GM12892 (cell line): ENCODE measurements at places on chromosomes 6 and 20.

DNA sequence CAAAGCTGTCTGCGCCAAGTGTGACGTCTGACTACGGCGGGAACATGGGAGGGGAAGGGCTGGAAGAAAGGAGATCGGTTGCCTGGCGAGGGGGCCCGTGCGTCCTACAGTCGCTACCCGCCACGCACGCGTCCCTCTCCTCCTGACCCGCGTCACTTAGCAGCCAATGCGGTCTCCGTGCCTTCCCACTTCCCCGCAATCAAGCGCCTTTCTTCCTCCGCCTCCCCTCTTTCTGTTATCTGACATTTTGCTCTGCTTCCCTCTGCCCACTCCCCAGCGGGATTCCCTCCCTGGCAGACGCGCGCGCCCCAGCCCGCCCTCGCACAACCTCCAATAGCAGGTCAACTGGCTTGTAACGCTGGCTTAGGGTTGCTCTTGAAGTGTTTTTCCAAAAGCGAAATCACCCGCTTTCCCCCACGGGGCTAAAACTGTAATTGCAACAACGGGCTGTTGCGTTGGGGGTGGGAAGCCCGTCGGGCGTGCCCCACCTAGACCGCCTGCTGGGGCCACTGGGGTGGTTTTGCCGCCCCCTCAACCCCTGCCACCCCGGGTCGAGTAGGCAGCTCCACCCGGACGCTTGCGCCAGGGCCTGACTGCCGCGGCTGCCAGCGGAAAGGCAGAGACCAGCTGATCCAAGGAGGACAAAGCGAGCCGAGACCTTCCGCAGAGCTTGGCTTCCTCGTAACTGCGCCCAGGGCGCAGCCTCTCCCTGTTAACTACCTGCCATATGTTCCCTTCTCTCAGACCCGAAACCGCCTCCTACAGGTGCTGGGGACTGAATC, 6.2 kb upstream of the SOX4 start:
- DNase-seq, result peak; percentile 39

DNA sequence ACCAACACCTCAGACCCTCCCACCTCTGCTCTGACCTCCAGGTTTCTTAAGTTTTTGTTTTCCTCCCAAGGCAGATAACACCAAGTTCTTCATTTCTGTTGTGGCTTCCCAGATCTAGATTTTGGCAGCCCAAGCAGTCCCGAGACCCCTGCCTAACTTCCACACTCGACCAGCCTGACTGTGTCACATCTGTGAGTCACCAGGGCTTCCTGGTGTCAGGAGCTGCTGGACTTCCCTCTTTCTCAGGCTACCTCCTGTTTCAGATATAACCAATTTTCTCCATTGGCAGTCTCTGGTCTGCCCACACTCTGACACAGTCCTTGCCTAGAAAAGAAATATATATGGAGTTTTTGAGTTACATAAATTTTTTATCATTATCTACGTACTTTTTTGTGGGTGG, 46.1 kb upstream of the CCN6 start:
- DNase-seq, result no peak

DNA sequence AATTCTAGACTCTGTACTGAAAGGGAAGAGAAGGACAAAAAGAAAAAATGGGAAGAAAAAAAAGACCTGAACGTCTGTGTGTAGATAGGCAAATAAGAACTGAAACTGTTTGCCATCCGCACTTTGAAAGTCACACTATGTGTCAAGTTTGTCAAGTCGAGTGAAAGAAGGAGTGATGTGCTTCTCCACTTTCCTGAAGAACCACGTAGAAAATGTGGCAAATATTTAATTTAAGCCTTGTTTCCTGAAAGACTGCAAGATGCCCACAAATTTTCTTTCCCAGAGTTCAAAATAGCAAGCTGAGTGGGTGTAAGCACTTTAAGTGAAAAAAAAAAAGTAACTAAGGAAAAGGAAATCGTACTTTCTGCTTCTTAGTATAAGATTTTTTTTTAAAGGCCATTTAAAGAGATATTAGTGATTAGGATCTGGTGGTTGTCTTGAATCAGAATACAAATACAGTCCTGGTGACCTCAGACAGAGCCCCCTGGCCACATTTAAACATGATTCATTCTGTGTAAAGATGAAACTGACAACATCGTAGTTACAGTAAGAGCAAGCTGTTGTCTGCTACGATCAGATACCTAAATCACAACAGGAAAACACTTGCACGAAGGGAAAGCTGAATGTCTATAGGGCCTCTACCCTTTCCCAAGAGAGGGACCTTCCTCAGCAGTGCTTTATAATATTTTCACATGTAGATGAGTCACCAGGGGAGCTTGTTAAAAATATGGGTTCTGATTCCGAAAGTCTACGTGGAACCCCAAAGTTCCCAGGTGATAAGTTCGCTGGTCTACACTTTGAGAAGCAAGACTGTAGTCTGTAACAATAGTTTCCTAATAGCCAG, 102.3 kb downstream of the HIVEP2 start:
- DNase-seq, result no peak

DNA sequence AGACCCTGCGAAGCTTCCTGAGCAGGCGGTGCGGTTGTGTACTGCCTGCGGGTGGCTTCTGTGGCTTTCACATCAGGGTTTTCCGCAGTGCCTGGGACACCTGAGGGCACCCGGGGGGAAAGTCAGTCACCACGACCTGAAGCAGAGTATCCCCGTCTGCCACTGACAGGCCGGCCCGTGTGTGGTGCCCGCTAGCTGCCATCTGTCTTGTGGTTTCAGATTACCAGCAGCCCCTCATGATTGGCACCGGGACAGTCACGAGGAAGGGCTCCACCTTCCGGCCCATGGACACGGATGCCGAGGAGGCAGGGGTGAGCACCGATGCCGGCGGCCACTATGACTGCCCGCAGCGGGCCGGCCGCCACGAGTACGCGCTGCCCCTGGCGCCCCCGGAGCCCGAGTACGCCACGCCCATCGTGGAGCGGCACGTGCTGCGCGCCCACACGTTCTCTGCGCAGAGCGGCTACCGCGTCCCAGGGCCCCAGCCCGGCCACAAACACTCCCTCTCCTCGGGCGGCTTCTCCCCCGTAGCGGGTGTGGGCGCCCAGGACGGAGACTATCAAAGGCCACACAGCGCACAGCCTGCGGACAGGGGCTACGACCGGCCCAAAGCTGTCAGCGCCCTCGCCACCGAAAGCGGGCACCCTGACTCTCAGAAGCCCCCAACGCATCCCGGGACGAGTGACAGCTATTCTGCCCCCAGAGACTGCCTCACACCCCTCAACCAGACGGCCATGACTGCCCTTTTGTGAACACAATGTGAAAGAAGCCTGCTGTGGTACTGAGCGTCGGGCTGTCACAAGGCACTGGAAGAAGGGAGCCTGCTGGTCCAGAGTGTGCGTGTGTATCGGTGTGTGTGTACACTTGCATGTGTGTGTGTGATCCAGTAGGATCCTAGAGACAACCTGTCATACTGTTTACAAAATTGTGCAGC, 54.4 kb downstream of the GOPC start:
- DNase-seq, result peak; percentile 16

DNA sequence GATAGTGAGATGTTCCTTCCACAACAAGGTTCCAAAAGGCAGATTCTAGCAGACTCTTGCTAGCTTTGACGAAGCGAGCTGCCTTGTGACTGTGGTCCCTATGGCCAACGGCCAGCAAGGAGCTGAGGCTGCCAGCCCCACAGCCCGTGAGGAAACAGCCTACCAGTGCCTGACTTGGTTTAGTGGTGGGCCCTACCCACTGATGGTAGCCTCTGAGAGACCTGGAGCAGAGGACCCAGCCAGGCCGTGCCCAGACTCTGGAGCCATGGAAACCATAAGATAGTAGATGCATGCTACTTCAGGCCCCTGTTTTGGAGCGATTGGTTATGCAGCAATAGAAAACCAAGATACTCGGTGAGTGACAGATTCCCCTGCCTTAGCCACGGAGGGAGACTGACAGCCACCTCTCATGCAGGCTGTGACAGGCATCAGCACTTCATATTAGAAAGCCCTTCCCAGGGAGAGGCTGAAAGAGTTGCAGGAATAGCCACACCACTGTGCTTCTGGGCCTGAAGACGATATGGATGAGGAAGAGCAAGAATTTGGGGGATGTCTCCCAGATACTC, 19.2 kb downstream of the PSMG4 start:
- no peak for DNase-seq

DNA sequence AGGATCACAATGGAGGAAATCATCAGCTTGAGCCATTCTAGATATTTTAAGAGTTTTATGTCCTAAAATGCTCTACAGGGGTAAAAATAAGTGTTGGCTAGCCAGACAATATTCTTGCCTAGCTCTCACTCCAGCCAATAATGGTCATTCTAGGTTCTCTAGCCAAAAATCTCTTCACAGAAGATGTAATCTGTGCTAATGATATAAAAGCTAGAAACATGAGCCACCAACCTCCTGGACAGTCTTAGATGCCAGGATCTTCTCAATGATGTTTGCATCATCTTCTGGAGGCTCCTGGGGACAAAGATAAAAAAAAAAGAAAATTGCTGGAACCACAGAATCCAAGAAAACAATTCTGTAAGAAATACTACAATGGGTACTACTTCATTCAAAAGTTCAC, 119.1 kb downstream of the CHD6 start:
- no peak for DNase-seq

DNA sequence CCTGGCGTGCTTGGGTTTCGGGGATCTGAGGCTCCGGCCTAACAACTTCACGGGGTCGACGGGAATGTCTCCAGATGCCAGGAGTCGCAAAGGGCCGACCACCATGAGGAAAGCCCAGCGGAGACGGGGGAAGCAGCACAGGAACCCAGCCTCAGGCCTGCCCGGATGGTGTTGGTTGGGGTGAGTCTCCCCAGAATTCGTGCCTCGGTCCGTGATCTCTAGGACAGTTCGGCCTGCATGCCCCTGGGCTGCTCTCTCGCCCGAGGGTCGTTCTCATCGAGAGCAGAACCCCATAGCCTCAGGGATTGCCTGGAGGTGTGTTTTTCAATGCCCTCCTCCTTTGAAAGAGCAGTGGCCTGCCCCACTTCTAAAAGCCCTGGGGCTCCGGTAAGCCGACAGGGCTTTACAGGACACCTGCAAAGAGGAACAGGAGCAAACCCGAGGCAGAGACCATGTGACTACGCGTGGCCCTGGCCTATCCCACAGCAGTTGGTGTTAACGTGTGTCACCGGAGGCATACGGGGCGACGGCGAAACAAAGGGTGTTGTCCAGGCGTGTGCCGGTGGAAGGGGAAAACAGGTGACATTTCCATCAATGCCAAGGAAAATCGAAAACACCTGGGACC, 973.1 kb upstream of the DEFB115 start:
- DNase-seq, result no peak

- DNase-seq, result no peak
Measured at GRCh38 chr6:83808926-83809325, 44.2 kb upstream of the RIPPLY2 start.

DNA sequence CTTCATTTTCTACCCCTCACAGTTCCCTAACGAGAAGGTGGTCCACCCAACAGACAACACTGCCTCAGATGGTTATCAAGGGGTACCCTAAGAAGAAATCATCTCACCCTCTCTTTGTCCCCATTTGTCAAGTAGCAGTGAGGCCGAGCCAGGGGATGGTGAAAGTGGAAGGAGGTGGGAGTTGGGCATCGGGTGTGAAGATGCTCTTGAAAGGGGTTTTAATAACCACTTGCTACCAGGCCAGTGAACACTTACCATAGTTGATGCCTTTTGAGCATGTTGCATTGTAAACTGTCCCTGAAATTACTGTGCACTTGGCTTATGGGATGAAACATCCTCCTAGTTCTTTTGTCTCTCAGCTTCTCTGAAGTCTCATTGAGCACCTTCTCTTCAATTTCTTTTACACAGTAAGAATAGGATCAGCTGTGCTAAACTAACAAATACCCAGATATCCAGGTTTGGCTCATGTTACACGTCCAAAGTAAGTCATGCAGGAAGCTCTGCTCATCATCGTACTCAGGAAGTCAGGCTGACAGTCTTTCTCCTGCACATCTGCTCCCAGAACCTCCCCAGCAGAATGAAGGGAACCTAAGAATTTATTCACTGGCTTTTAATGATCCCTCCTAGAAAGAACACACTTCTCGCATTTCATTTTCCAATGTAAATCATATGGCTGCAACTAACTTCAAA, 13.3 kb downstream of the HLA-DPB1 start:
- no peak for DNase-seq

DNA sequence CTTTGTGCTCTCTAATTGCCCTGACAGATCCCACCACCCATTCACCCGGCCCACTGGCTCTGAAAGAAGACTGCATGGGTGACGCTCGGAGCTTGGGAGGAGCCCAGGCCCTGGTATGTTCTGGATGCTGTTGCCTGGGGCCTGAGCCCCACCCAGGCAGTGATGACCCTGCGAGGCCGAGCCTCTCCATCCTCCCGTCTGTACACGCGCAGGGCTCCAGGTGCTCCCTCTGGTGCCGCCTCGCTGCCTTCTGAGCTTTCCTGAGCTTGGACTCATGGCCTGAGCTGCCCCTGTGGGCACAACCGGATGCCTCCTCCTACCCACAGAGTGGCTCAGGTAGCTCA, 61.2 kb downstream of the STK35 start:
- no peak for DNase-seq

- no peak for DNase-seq
Measured at GRCh38 chr20:17029698-17030097, 197.1 kb upstream of the PCSK2 start.

- DNase-seq, result no peak
Measured at GRCh38 chr20:10059006-10059405, 24.2 kb downstream of the ANKEF1 start.

DNA sequence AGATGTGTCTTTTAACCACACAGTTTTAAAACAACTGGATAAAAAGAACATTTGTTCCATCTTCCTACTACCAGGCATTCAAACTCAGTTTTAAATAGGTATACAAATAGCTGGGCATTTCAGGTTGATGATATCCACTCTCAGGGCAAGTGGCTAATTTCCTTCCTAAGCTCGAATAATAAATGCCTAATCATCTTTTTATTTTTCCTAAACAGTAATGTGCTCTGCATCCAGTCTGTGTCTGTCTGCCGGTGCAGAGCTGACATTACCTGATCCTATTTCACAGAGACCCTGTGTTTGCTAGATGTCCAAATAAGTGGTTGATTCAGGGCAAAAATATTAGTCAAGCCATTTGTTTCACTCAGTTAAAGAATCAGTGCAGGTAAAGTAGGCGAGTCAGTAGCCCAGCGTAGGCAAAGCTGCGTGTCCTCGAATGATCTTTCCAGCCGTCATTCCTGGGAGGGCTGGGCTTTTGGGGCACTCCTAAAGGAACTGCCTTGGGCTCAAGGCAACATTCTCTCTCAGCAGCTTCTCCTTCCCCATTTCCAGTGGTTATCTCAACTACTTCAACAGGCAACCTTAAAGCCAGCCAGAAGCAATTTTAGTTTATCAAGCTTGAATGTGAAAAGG, 74.2 kb upstream of the BMP2 start:
- no peak for DNase-seq

DNA sequence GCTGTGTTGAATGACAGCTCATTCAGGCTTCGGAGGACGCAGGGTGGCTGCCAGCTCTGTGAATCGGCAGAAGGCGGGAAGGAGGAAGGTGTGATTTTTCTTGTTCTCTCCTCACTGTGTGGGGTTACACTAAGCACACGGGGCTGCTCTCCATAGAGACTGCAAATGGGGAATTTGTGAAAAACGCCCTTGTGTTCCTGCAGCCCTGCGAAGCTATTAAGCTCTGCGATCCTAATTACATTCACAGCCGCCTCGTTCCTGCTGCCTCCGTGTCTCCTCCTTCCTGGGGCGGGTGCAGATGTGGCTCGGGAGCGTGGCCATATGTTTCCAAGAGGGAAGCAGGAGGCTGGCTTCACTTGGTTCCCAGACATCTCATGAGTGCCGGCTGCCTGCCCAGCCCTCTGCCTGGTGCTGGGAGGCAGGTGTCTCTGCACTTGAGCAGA, 124.0 kb downstream of the TOX2 start:
- no peak for DNase-seq
